ENCODE measurements at places on chromosomes 16 and 17.

- no peak for DNase-seq
Observed at GRCh38 chr16:1571012-1571671, 37.7 kb downstream of the TMEM204 start.

GRCh38 chr17:55518510-55518909, 7.3 kb upstream of the SMIM36 start:
- DNase-seq = no peak

DNA sequence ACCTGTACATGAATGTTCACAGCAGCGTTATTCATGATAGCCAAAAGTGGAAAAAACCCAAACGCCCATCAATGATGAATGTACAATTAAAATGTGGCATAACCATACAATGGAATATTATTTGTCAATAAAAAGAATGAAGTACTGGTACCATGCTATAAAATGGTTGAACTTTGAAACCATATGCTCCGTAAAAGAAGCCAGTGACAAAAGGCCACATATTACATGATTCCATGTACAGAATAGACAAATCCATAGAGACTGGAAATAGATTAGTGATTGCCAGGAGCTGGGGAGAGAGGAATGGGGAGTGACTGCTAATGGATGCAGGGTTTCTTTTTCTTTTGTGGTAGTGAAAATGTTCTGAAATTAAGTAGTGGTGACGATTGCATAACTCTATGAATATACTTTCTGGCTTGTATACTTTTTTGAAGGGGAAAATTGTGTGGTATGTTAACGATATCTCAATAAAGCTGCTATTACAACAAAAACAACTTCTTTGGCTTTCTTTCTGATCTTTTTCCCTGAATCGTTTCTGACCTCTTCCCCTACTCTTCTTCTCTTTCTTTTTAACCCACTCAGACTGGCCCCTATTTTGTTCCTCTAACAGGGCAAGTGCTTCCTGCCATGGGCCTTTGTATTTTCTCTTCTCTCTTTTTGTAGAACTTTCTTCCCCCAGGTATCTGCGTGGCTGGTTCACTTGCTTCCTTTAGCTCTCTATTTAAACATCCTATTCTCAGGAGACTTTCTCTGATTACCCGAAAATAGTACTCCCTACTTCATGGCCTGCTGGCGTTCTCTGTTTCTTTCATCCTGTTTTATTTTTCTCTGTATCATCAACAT, 67.9 kb downstream of the FTO start:
- no peak for DNase-seq

DNA sequence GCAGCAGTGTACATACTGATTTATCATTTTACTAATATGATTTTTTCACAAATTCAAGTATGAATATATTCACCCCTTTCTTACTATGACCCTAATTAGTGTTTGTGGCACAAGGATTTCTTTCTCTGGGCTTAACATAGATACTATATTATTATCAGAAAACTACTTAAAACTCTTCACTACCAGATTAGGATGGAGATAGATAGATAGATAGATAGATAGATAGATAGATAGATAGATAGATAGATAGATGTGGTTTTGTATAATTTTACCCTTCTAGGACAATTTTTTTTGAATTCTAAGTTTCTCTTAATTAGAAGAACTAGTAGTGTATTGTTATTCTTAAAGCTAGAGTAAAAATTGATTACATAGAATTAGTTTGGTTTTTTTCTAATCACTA, 49.6 kb downstream of the VMP1 start:
- DNase-seq = no peak

DNA sequence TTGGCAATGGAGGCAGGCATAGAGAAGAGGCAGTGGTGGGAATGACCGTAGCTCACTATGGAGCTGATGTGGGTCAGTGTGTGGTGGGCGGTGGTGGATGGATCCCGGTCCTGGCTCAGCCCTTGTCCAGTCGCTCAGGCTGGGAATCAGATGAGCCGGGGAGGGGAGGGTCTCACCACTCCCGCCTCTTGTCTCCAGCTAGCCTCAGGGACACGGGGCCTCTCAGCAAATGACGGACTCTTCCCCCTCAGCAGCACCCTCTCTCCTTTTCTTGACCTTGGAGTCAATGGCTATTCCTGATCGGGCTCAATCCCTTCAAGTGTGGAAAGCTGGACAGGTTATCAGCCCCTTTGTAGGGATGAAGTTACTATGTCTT, 208.5 kb downstream of the NTN1 start:
- DNase-seq = no peak

GRCh38 chr16:69501956-69502745, 63.6 kb upstream of the NFAT5 start:
- no peak for DNase-seq

- no peak for DNase-seq
Observed at GRCh38 chr16:31080756-31081419, 6.7 kb downstream of the ZNF646 start.

DNA sequence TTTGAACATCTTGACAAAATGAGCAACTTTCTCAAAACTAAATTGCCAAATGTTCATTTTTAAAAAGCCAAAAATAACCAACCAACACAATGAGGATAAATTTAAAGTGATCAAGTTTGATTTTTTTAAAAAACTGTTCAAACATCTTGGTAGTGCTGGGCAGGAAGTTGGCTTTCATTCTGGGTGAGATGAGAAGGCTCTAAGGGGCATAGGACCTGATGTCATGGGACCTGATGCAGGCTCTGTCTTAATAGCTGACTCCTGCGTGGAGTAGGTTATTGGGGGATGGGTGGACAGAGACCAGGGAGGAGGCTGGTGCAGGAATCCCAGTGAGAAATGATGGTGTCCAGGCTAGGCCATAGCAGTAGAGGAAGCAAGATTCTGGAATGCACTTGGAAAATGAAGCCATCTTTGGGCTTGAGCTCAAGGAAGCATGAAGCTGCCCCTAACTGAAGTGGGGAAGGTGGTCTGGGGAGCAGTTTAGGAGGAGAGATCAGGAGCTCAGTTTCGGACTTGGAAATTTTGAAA, 20.4 kb downstream of the NLRC5 start:
- no peak for DNase-seq

Data from NCI-H1417 treated with DMSO at 0.1 percent for 48 hours (cell line).